ENCODE measurements at places on chromosomes 5 and 9.

DNA sequence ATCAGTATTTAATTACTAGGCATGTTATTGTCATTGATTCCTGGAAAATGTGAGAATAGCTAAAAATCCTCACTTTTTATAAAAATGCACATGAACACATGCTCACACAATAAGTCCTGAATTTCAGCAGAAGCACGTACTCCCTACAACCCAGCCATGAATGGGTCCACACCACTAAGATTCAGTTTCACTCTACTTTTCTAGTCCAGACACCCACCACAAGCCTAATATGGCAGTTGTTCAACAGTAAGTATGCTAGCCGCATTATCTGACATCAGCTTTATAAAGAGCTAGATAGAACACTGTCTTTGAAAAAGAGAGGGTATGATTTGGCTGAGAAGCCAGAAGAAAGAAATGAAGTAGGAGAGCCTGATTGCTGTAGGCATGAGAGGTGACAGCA lies 639.3 kb downstream of the BRINP1 start:
- DNase-seq, result no peak

GRCh38 chr5:117881426-117882230 lies 1106.7 kb downstream of the DTWD2 start:
- DNase-seq, result peak; percentile 1

DNA sequence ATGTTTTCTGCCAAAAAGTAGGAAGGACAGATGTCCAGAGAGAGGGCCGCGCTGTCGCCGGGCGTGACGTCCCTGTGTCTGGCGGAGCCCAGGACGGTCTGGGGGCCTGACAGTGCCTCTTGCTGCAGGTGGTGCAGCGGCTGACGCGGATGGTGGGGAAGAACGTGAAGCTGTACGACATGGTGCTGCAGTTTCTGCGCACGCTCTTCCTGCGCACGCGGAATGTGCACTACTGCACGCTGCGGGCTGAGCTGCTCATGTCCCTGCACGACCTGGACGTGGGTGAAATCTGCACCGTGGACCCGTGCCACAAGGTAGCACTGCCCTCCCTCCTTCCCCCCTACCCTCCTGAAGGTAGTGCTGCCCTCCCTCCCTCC lies 7.8 kb downstream of the NELFB start:
- DNase-seq, result no peak

GRCh38 chr5:134018154-134018985 lies 13.6 kb upstream of the VDAC1 start:
- DNase-seq, result no peak

- no peak for DNase-seq
Measured at GRCh38 chr5:39555788-39556187, 131.0 kb upstream of the DAB2 start.

GRCh38 chr5:67032921-67033664 lies 163.5 kb downstream of the CD180 start:
- DNase-seq, result peak; percentile 56

DNA sequence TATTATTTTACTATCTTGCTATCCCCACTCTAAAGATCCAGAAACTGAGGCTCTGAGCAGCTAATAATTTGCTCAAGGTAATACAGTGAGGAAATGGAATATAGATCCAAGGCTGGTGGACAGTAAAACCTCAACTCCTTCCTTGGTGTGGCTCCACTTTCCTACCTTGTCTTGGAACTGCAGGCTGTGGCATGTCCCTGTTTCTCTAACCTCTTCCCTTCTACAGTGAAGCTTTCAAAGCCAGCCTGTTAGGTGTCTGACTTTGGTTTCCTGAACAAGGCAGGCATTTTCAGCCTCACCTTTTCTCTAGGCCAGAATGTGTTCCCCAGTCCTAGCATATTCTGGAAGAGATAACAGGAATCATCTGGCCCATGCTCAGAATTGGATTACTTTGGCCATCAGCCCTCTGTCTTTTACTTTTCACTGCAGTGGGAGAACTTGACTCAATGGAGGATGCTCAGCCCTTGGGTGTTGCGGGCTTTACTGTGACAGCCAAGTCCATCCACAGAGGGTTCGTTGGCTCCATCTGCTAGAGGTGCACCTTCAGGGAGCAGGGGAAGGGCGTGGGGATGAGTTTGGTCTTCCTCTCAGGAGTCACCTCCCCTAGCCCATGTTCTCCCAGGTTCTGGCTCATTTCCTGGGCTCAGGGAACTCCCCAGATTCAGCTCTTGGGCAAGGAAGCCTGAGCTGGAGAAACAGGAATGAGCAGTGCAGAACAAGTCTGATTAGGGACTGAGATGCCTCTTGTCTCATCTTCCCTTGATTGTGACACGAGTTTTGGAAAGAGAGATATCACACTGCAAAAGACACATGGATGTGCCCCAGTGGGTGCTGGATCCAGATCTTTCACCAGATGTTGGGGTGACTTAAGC lies 1.1 kb downstream of the NIPAL4 start:
- DNase-seq, result peak; percentile 27

DNA sequence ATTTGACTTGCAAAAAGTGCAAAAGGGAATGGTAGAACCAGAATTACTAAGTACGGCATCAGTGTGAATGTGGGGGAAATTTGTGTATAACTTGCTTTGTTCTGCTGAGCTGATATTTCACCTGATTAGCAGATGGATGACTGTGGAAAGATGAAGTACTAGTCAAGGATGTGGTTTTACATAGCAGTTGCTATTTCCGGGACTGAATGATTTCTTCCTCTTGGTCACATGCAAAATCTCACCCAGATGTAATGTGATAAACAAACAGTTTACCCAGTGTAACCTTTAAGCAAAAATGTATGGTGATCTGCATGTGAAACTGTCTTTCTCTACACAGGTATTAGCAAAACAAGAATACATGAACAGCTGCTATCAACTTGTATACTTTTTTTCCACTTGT lies 46.1 kb downstream of the DCP2 start:
- DNase-seq, result no peak

DNA sequence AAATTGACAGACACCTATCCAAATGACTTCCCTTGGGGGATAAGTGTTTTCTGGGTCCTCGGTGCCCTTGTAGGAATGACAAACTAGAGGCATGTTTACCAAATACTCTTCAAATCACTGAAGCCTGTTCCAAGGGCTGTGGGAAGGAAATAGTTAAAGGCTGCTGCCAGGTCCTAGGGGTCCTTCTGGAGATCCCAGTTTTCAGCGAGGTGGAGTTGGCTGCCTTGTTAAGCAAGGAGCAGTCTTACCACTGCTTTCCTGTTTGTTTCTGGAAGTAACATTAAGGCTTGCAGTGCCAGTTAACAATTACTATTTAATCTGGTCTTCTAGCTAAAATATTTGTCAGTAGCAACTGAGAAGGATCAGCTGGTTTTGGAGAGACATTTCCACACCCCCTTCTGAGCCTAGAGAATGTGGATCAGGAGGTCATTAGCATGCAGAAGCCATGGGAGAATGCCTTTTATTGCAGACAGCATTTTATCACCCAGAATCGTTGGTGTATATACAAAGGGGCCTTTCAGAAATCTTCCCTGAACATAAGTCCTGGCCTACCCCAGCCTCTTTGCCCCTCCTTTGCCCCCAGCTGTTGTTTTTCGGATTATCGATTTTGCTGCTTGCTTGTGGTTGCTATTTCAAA lies 238.8 kb downstream of the DMAC1 start:
- no peak for DNase-seq

GRCh38 chr9:137372693-137373610 lies 50.0 kb downstream of the EXD3 start:
- DNase-seq, result no peak

DNA sequence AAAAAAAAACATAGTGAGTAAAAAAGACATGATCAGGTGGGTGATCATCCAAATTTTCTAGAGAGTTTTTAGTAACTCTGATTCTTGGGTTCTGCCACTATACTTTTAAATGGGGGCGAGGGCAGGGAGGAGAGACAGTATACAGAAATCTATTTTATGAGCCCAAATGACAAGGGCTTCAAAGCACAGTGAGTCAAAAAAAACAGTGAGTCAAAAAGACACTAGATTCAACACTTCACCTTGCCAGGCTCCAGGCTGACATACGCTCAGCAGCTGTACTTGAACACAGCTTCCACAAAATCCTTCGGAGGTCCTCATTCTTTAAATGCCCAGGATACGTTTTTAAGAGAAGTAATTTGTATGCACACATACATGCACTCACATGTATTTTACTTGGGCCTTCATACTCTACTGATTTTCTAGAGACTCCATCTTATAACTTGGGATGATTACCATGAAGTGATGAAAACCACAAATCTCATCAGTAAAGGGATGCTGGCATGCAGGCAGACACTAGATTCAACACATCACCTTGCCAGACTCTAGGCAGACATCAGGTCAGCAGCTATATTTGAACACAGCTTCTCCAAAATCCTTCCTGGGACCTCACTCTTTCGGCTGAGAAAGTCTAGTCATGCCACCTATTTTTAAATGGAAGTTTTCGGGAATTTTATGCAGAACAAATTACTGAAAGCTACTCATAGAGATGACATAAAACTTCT lies 28.8 kb downstream of the NR3C1 start:
- DNase-seq, result peak; percentile 11

All from EH (cell line).